Lung (tissue), 17 donors: ENCODE measurements at places on chromosomes 5 and 9. TPM values are rescaled to one million over a fixed set of nuclear protein-coding genes. Genes with fewer than 3 reads are reported as not detected.

The SLC1A1 gene
- 13.8 TPM for total RNA-seq

The TMEFF1 gene
- 0.77 TPM for total RNA-seq

The PTGES gene
- 12.0 TPM for total RNA-seq

The PLAC8L1 gene
- 0.46 TPM for total RNA-seq

DNA sequence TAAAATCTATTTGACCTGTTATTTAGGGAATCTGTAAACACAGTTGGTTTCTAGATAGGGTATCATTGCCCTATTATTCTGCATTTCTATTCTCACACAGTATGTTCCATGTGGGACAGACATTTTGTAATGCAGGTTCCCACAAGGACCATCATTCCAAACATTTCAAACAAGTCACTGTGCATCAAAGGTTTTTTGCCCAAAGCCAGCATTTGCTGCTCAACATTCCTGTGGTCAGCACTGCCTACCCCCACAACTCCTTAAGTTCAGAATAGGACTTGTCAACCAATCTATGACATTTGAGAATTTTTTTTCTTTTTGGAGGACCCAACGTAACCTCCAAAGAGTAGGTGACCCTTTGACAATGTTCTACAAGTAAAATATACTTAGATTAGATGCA is 95.7 kb downstream of the LPAR1 start:
- no peaks in the 10 kb centered on the region for H3K36me3 ChIP-seq
- no peak for DNase-seq
- no peak overlapping the region for H3K4me3 ChIP-seq
- no peak overlapping the region for H3K27ac ChIP-seq
- no peaks in the 10 kb centered on the region for H3K27me3 ChIP-seq
- no peaks in the 10 kb centered on the region for H3K4me1 ChIP-seq

- H3K27me3 ChIP-seq, result no peaks in the 10 kb centered on the region
- H3K4me3 ChIP-seq, result no peak overlapping the region
- peaks cover 46% of the 10 kb centered on the region for H3K4me1 ChIP-seq
- no peak for DNase-seq
- peak overlapping the region; percentile 62 for H3K27ac ChIP-seq
Measured at GRCh38 chr9:133137451-133138231, 16.6 kb upstream of the RALGDS start.

DNA sequence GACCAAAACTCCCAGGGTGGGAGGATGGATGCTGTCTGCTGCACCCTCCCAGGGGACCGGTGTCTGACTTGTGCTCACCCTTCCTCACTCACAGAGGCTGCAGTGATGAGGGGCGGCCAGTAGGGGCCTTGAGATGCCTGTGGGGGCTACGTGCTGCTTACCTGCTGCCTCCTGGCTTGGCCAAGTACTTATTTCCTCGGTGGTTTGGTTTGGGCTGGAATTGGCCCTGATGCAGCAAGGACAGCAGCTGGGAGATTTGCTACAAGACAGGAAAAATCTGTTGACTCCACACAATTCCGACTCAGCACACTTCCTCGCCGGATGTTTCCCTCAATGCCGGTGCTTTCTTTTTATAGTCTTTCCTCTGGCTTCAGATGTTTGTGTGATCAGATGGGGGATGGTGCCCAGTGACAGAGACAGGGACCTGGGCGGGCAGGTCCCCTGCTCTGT is 6.6 kb downstream of the PCDH12 start:
- no peak overlapping the region for H3K27ac ChIP-seq
- H3K36me3 ChIP-seq, result no peaks in the 10 kb centered on the region
- no peak overlapping the region for H3K4me3 ChIP-seq
- no peaks in the 10 kb centered on the region for H3K27me3 ChIP-seq

- no peak for DNase-seq
- H3K36me3 ChIP-seq, result no peaks in the 10 kb centered on the region
- H3K4me1 ChIP-seq, result no peaks in the 10 kb centered on the region
- H3K4me3 ChIP-seq, result no peak overlapping the region
- H3K27ac ChIP-seq, result no peak overlapping the region
Measured at GRCh38 chr5:89445106-89445745, 562.2 kb upstream of the MEF2C start.

- H3K27me3 ChIP-seq, result no peaks in the 10 kb centered on the region
- no peaks in the 10 kb centered on the region for H3K36me3 ChIP-seq
- H3K4me1 ChIP-seq, result no peaks in the 10 kb centered on the region
- no peak overlapping the region for H3K4me3 ChIP-seq
- H3K27ac ChIP-seq, result no peak overlapping the region
Measured at GRCh38 chr9:27763831-27764230, 190.6 kb upstream of the C9orf72 start.

GRCh38 chr5:152532714-152533113 is 127.6 kb upstream of the NMUR2 start:
- no peak for DNase-seq
- H3K4me1 ChIP-seq, result peaks cover 28% of the 10 kb centered on the region
- no peaks in the 10 kb centered on the region for H3K27me3 ChIP-seq
- H3K4me3 ChIP-seq, result no peak overlapping the region
- no peak overlapping the region for H3K27ac ChIP-seq

GRCh38 chr9:6893350-6894131 is 135.8 kb downstream of the KDM4C start:
- H3K36me3 ChIP-seq, result peaks cover 14% of the 10 kb centered on the region
- no peak overlapping the region for H3K27ac ChIP-seq
- H3K4me1 ChIP-seq, result no peaks in the 10 kb centered on the region
- no peak for DNase-seq

- H3K36me3 ChIP-seq, result no peaks in the 10 kb centered on the region
- peaks cover 4% of the 10 kb centered on the region for H3K27me3 ChIP-seq
- H3K27ac ChIP-seq, result no peak overlapping the region
- H3K4me3 ChIP-seq, result no peak overlapping the region
- no peaks in the 10 kb centered on the region for H3K4me1 ChIP-seq
Measured at GRCh38 chr5:610011-610743, 2.0 kb upstream of the CEP72 start.

- H3K27me3 ChIP-seq, result no peaks in the 10 kb centered on the region
- H3K36me3 ChIP-seq, result no peaks in the 10 kb centered on the region
- DNase-seq, result no peak
- no peaks in the 10 kb centered on the region for H3K4me1 ChIP-seq
- no peak overlapping the region for H3K27ac ChIP-seq
Measured at GRCh38 chr5:178196986-178197385, 7.3 kb upstream of the HNRNPAB start.

DNA sequence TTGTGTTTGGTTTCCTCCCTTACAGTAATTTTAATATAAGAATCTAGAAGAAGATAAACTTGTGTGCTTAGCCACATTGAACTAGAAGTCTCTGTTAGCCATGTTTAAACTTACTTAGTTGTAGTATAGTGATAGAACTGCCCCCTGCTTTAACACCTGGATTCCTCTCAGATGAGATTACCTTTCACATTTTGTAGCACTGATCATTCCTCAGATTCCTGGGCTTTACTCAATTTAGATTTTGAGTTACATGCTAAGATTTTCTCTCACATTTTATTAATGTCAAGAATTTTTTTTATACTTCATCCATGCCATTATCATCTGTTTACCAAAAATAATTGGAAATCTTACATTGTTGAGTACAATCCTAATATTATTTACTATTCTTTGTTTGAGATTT is 70.5 kb downstream of the GPBP1 start:
- no peak overlapping the region for H3K27ac ChIP-seq
- H3K36me3 ChIP-seq, result peaks cover 12% of the 10 kb centered on the region
- H3K4me3 ChIP-seq, result no peak overlapping the region
- no peak for DNase-seq
- H3K27me3 ChIP-seq, result no peaks in the 10 kb centered on the region
